ENCODE measurements at places on chromosomes 5 and 9. TPM values are rescaled to one million over a fixed set of nuclear protein-coding genes. Genes with fewer than 3 reads are reported as not detected.
A peak's percentile ranks its signal among the peaks of the same experiment; 100 is the strongest.

The CARTPT gene
- not detected for total RNA-seq

GRCh38 chr5:14379739-14380497 lies 201.7 kb upstream of the OTULINL start:
- DNase-seq, result no peak

DNA sequence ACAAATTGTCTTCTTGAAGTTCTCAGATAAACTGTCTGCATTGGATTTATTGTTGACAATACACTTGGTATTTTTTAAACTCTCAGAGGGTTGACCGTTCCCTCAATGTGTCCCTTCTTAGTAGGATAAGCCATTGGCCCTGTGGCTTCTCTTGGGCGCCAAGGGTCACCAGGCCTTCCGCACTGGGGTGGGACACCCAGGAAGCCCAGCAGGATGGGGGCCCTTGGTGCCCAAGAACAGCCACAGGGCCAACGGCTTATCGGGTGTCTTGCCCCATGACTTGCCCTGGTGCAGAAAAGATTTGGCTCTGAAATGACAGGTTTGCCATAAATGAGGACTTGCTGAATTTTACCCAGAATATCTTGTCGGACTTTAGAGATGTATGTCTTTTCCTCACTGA lies 375.0 kb downstream of the IRX2 start:
- no peak for DNase-seq

The HEMGN gene
- not detected for total RNA-seq

The OXCT1 gene
- total RNA-seq, result 66.5 TPM

- no peak for DNase-seq
Measured at GRCh38 chr5:73987915-73988314, 361.9 kb downstream of the ARHGEF28 start.

The GPR150 gene
- total RNA-seq, result 0.05 TPM

GRCh38 chr5:158154226-158155005 lies 295.5 kb upstream of the CLINT1 start:
- DNase-seq, result peak; percentile 7

The LYRM7 gene
- 6.5 TPM for total RNA-seq

- no peak for DNase-seq
Measured at GRCh38 chr5:27392716-27393115, 354.3 kb upstream of the CDH9 start.

GRCh38 chr5:109413458-109413857 lies 3.7 kb upstream of the PJA2 start:
- DNase-seq, result peak; percentile 17

GRCh38 chr5:166353580-166353979 lies 1937.9 kb upstream of the WWC1 start:
- DNase-seq, result no peak

The THBS4 gene
- 0.28 TPM for total RNA-seq

GRCh38 chr5:168303393-168304025 lies 12.1 kb downstream of the WWC1 start:
- no peak for DNase-seq

GRCh38 chr5:52998552-52999313 lies 9.6 kb downstream of the ITGA2 start:
- no peak for DNase-seq

The BNIP1 gene
- total RNA-seq, result 13.9 TPM

DNA sequence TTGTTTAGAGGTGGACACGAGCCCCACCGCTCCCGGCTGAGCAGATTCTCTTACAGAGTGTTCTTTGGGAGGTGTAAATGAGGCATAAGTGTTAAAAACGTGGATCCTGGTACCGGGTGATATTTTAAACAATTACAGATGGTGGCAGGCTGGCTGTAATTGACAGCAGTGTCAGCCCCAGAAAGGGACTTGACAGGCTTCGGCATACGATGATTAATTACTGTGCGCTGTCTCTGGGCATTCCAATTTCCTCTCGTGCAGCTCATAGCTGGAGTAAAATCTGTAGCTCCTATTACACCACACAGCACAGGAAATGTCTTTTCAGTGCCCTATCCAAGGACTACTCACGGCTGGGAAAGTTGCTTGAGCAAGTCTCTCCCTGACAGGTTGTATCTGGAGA lies 305.4 kb upstream of the IRX2 start:
- DNase-seq, result no peak

- no peak for DNase-seq
Measured at GRCh38 chr9:94916956-94917355, 190.5 kb downstream of the AOPEP start.

DNA sequence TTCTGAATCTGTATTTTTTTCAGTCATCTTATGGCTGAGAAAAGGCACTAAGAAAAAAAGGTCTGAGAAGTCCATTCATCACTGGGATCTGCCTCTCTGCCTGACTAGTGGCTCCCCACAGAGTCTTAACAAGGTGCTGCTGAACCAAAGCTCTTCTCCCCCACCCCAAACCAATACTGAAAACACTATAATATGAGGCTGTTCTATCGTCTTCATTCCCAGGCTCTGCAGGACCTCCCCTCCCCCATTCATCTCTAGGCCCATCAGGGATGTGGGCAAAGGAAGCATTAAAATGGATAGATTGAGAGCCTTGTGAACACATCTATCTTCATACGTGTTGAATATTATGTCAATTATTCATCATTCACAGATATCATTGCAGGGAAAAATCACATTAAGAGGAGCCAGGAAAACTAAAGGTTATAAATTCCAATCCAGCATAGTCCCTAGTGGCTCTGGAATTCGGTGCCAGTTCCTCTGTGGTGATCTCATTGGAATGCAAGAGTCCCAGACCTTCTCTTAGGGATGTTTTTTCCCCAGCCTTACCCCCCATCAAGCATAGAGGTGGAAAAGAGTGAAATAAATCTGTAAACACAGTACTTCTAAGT lies 44.3 kb upstream of the GPR151 start:
- no peak for DNase-seq

The FLT4 gene
- 471 TPM for total RNA-seq

GRCh38 chr9:29440449-29440848 lies 1867.2 kb upstream of the C9orf72 start:
- no peak for DNase-seq
